Panc1 (cell line): ENCODE measurements at places on chromosomes 11 and 22. TPM values are rescaled to one million over a fixed set of nuclear protein-coding genes. Genes with fewer than 3 reads are reported as not detected.

DNA sequence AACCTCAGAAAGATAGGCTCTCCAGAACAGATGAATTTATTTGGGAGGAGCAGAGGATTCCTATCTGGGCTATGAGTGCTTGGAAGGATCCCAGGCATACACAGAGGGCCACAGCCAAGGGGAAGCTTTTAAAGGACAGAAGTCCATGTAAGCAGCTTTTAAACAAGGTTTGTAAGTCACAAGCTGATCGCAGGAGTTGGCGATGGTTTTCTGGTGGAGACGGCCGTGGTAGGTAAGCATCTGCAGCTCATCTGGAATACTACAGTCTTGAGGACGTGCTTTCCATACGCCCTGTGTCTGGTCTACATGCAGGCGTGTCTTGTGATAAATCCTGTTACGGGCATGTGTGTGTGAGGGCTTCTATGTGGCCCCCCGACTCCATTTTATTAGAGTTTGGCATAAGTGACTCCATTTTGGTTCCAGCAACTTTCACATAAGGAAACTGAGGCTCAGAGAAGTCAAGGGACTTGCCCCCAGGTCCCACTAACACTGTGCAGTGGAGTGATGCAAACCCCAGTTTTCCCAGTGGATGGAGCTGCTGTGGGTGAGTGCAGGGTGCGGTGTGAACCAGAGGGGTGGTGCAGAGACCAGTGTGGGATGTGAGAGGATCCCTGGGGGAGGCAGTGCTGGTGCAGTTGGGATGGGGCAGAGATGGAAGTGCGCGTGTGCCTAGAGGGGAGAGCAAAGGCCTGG lies 11.8 kb upstream of the ACY3 start:
- no peaks in the 10 kb centered on the region for H3K36me3 ChIP-seq
- H3K27me3 ChIP-seq: no peaks in the 10 kb centered on the region
- no peaks in the 10 kb centered on the region for H3K4me1 ChIP-seq
- H3K4me3 ChIP-seq: no peak overlapping the region
- no peak for DNase-seq
- no peak overlapping the region for H3K27ac ChIP-seq

MPZL2 gene
- 1.8 TPM for total RNA-seq

DNA sequence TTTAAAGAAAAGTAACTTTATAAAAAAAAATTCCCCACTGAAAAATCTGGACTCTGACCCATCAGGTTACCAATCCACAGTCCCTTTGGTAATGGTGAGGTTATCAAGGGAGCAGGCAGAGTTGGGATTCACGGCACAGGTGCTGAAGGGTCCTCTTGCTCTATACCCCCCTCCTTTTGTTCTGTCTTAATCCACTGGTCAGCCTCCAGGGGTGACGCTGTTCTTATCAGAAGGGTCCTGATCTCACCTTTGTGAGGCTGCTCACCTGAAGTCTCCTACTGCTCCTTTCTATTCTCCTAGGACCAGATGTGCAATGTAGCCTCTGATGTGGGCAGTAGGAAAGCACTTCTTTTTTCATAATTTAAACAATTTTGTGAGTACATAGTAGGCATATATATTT lies 80.6 kb upstream of the E2F8 start:
- H3K36me3 ChIP-seq: no peaks in the 10 kb centered on the region
- no peak overlapping the region for H3K4me3 ChIP-seq
- H3K27ac ChIP-seq: no peak overlapping the region
- H3K27me3 ChIP-seq: peaks cover 14% of the 10 kb centered on the region
- H3K4me1 ChIP-seq: no peaks in the 10 kb centered on the region
- no peak for DNase-seq

EHD1 gene
- total RNA-seq: 186 TPM

DNA sequence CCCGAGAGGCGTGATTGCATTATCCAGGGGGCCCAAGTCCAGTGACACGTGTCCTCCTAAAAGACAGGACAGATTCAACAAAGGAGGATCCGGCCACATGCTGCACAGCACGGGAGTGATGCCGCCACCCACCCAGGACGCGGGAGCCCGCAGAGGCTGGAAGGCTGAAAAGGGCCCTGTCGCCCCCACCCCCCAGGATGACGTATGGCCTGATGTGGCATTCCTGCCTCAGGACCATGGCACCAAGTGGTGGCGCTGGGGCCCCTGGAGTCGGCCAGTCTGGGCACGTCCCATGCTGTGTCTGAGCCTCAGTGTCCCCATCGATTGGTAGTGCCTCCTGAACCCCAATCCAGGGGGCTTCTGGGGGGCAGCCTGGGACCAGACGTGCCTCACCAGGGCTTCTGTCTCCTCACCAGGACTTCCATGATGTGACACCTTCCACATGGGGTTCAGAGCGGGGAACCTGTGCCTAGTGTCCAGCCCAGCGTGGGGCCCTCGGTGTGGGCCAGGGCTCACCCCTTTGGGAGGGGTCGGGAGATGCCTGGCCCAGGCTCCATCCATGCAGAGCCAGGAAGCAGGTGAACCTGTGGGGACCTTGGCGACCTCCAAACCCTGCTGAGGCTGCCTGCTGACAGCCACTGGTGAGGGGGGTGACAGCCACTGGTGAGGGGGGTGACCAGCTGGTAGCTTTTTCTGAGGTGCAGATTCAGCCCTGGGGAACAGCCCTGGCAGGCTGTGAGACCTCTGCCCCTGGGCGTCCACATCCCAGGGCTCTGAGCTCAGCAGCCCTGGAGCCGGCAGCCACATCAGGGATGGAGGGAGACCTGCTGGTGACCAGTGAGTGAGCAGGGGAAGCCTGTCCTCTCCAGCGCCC lies 75.3 kb downstream of the KCNQ1 start:
- H3K4me3 ChIP-seq: no peak overlapping the region
- no peak overlapping the region for H3K27ac ChIP-seq
- DNase-seq: no peak

APOL3 gene
- total RNA-seq: 3.2 TPM

PCNX3 gene
- 74.5 TPM for total RNA-seq

DNA sequence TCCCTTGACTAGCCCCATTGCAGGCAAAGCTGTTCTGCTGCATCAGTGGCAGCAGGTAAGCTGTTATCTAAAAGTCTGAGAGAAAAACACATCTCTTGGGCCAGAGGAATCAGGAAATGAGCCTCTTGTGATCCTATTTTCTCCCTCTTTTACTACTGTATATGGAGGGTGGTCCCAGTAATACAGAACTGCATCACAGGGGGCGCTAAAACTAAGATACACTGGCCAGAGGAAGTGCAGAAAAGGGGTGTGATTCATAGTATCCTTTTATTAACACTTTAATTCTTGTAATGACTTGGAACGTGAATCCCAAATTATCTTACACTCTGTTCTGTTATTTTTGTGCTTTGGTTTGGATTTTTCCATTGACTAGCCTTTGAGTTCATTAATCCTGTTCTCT lies 8.8 kb upstream of the MED17 start:
- H3K27me3 ChIP-seq: no peaks in the 10 kb centered on the region
- no peak overlapping the region for H3K27ac ChIP-seq
- no peaks in the 10 kb centered on the region for H3K4me1 ChIP-seq

DNA sequence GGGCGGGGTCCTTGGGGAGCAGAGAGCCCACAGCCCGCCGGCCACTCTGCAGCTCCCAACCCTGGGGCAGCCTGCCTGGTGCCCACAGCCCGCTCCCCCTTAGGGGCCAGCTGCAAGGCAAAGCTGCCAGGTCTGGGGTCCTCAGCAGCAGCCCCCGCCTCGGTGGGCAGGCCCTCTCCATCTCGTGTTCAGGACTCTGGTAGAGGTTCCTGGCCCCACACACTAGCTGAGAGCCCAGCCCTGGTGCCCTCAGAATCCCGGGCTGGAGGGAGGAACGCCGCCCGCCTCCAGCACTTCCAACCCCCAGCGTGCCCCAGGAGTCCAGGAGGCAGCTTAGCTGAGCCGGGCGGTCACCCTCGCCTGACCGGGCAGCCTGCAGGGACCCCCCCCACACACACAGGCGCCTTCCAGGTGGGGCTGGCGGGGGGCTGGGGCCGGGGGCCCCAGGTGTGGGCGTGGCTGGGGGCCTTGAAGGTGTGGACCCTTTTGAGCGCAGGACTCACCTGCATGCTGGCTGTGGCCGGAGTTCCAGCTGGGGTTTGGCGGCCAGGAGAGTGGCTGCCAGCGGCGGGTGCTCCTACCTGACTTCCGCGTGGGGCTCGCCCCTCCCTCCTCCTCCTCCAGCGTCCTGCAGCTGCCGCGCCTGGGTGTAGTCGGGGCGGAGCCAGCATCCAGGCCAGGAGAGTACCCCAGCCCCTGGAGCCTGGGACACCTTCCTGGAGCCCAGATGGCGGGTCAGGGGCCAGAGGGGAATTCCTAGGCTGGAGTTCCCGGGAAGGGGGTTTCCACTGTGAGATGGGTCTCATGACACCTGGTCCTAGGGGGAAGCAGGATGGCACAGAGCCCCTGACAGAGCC lies at the start of gene ANO9:
Gene ANO9, minus strand, starts transcription at position 594 of the 857 bp plus-strand sequence. Its CDS starts 85 bp downstream, at position 509.
- DNase-seq: no peak
- no peaks in the 10 kb centered on the region for H3K36me3 ChIP-seq
- peak within 1 kb of the TSS; percentile 60 for H3K27ac ChIP-seq
- no peaks in the 10 kb centered on the region for H3K27me3 ChIP-seq
- H3K4me3 ChIP-seq: peak within 1 kb of the TSS; percentile 47
- peaks cover 33% of the 10 kb centered on the region for H3K4me1 ChIP-seq

OR8D4 gene
- total RNA-seq: not detected

PNPLA3 gene
- total RNA-seq: 4.9 TPM

DNA sequence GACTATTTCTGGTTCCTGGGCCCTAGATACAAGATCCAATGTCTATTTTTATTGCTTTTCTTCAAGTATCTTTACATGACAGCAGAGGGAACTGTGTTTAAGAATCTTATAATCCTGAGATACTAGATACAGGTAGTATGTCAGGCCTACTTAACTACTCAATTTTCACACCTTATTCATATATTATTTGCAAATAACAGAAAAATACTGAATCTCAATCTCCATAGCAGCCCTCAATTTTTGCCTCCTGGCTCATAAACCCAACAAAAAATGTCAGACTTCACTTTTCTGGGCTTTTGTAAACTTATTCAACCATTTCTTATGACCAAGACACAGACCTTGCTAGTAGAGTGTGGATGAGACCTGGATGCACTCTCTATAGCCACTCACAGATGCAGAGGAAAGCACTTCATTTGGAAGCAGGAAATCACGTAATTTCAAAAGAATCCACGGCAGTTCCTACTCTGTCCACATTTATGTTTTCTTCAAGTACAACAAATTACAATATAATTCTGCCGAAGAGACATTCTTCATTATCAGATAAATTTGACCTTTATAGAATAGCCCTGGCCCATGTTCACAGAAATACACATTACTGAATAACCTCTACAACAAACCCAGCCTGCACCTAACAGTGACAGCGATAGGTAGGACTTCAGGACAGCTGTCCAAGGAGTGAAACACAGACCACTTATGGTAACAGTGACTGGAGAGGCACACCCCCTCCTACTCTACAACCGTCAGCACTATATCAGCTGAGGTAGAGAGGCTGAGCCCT lies 62.0 kb upstream of the YPEL1 start:
- H3K4me3 ChIP-seq: no peak overlapping the region
- no peaks in the 10 kb centered on the region for H3K4me1 ChIP-seq
- no peak for DNase-seq
- H3K27me3 ChIP-seq: no peaks in the 10 kb centered on the region
- H3K27ac ChIP-seq: no peak overlapping the region

DNA sequence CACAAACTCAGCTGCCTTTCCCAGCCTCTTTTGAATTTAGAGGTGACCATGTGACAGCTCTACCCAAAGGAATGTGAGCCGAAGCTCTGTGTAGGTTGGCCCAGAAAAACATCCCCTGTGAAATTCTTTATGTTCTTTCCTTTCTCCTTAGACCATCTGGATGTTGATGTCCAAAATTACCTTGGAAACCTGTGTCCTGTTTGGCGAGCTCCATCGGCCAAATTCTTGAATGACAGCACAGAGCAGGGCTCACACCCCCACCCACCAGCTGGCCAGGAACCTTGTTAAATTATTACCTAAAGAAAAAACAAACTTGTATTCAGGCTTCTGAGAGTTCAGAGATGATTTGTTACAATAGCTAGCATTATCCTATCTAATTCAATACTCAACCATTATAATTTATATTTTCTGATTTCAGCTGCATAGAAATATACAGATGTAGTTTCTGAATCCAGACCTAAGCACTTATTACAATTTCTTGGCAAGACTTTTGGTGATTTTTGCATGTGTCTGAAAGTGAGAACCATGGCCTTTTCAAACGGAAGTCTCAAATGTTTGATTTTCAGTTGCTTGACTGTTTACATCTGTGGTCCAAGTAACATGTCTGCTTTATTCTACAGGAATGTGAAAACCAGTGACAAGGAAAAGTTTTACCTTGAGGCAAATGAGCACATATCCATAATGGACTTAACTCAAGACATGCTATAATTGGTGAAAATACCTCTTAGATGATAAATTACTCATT lies 554.2 kb downstream of the NTM start:
- no peaks in the 10 kb centered on the region for H3K36me3 ChIP-seq
- H3K4me1 ChIP-seq: no peaks in the 10 kb centered on the region
- no peak for DNase-seq
- no peak overlapping the region for H3K27ac ChIP-seq

TRPM5 gene
- total RNA-seq: 0.08 TPM

DNA sequence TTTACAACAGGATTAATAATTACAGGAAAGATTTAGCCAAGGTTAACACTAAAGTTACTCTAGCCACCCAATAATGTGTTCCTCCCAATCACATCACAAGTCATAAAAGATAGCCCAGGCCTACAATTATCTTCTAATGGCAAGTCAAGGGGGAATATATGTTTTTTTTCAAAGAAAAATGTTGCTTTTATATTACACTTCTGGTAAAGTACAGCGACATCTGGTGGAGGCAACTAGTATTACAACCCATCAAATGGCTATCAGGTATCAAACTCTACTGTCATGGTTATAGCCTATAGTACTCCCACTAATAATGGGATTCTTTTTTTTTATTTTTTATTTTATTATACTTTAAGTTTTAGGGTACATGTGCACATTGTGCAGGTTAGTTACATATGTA lies 71.8 kb downstream of the XRRA1 start:
- H3K27me3 ChIP-seq: no peaks in the 10 kb centered on the region
- no peak overlapping the region for H3K4me3 ChIP-seq
- DNase-seq: no peak

- H3K4me3 ChIP-seq: no peak overlapping the region
- no peak for DNase-seq
- no peaks in the 10 kb centered on the region for H3K27me3 ChIP-seq
- no peak overlapping the region for H3K27ac ChIP-seq
- H3K4me1 ChIP-seq: no peaks in the 10 kb centered on the region
Observed at GRCh38 chr11:16365581-16366228, 9.4 kb upstream of the SOX6 start.
